ENCODE measurements at places on chromosomes 2 and 18.

- DNase-seq, result no peak
Measured at GRCh38 chr2:9765611-9766531, 77.4 kb upstream of the TAF1B start.

- no peak for DNase-seq
Measured at GRCh38 chr18:48929941-48930713, 20.6 kb downstream of the SMAD7 start.

DNA sequence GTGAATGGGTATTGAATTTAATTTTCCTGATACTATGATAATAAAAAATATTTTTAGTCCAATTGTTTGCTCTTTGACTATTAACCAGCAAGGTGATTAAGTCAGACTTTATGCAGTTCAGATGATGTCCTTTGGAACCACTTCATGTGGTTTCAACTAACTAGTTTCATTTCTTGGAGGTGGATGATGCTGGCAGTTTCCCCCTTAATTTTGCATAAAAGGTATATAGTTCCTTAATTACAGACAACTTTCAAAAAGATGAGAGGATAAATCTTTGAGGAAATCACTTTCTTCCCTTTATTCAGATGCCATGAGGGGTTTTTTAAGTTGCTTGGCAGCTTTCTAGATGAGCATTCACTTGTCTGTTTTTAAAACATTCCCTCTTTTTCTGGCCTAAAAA lies 223.1 kb downstream of the PHLPP1 start:
- DNase-seq, result peak; percentile 16

GRCh38 chr18:49652881-49653724 lies 91.2 kb downstream of the LIPG start:
- no peak for DNase-seq

DNA sequence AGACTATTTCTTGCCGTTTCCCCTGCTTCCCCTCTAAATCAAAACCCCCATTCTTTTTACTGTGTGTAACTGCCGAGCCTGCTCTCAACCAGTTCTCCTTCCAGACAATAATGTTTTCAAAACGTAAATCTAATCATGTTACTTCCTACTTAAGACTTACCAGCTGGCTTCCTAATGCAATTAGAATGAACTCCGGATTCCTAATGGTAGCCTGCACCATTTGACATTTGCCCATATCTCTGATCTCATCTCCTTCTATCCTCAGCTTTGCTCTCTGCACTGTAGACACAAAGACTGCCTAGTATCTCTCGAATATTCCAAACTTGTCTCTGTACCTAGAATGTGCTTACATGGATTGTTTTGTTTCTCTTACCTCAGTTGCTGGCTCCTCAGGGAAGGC lies 12.9 kb downstream of the TTL start:
- DNase-seq, result no peak

DNA sequence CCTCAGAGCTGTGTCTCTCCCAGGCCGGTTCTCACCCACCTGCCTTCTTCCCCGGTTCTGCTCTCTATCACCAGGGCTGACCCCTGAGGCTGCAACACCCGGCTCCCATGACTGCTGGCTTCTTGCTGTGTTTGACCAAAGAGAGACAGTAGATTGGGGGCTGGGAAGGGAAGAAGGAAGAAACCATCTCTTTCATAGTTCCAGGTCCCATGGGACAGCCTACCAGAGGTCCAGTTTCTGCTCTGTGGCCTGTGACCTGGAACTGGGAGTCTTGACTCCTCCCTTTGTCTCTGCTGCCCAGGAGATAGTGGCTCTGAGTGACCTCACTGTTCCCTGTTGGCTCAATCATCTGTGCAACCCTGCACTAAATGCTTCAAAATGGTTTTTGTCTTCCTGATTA lies 38.1 kb downstream of the ALPK2 start:
- DNase-seq, result no peak

DNA sequence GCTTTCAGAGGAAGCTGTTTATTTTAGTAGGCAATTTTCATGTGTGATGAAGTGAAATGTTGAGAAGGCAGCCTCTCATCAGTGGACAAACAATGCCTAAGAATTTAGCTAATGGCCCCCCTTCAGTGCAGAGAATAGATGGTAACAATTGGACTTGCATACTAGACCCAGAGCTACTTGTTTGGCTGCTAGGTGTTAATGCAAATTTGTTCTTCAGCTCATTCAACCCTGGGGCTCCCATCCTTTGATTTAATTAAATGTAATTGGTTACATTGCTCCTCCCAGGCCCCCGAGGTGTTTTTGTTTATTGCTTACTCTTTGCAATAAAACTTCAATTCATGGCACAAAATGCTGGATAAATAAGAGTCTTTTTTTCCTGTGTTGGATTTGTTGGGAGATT lies 68.6 kb downstream of the CAMKMT start:
- DNase-seq, result no peak

- no peak for DNase-seq
Measured at GRCh38 chr2:160924936-160925353, 235.3 kb upstream of the TANK start.

GRCh38 chr2:55842046-55842445 lies 81.5 kb downstream of the EFEMP1 start:
- no peak for DNase-seq

GRCh38 chr2:144357623-144358373 lies 162.1 kb downstream of the ZEB2 start:
- DNase-seq, result peak; percentile 25

- no peak for DNase-seq
Measured at GRCh38 chr2:116761864-116762263, 1052.6 kb upstream of the DDX18 start.

DNA sequence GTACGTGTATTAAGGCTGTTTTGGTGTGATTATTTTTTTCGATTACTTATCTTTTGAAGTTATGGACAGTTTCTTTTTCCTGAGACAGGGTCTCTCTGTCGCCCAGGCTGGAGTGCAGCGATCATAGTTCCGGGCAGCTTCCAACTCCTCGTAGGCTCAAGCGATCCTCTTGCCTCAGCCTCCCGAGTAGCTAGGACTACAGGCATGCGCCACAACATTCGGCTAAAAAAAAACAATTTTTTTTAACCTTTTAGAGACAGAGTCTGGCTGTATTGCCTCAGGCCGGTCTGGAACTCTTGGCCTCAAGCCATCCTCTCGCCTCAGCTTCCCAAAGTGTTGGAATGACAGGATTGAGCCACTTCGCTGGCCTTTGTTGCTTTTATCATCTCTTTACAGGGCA lies 945 bp downstream of the HAT1 start:
- DNase-seq, result no peak

DNA sequence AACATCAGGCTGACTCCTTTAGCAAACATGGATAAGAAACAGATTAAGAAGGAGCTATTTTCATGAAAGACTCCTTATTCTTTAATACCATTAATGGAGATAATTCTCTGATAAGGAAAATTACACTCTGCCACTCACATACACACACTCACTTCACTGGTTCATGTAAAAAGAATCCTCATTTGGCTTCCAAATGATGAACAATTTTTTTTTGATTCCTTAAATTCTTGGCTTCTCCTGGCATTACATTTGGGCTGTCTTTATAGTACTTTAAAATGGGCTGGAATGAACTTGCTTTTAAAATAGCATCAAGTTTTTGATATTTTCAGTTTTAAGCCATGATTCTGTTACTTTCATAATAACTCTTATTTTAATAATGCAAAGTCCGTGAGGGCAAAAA lies 328.6 kb downstream of the SLC8A1 start:
- no peak for DNase-seq

DNA sequence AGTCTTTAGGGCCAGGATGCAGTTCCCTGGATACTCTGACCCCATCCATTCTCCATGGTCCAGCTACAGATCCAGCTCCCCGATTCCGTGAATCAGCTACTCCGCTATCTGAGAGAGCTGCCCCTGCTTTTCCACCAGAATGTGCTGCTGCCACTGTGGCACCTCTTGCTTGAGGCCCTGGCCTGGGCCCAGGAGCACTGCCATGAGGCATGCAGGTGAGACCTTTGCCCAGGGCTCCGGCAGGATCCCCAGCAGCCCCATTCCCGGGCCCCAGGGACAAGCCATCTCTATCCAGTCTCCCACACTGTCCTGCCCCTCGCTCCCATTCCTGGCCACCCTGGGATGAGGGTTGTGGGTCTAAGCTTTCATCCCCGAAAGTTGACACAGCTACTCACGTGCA lies 7.5 kb downstream of the TMEM214 start:
- DNase-seq, result no peak

GRCh38 chr2:132550946-132551345 lies 119.1 kb downstream of the LYPD1 start:
- no peak for DNase-seq

DNA sequence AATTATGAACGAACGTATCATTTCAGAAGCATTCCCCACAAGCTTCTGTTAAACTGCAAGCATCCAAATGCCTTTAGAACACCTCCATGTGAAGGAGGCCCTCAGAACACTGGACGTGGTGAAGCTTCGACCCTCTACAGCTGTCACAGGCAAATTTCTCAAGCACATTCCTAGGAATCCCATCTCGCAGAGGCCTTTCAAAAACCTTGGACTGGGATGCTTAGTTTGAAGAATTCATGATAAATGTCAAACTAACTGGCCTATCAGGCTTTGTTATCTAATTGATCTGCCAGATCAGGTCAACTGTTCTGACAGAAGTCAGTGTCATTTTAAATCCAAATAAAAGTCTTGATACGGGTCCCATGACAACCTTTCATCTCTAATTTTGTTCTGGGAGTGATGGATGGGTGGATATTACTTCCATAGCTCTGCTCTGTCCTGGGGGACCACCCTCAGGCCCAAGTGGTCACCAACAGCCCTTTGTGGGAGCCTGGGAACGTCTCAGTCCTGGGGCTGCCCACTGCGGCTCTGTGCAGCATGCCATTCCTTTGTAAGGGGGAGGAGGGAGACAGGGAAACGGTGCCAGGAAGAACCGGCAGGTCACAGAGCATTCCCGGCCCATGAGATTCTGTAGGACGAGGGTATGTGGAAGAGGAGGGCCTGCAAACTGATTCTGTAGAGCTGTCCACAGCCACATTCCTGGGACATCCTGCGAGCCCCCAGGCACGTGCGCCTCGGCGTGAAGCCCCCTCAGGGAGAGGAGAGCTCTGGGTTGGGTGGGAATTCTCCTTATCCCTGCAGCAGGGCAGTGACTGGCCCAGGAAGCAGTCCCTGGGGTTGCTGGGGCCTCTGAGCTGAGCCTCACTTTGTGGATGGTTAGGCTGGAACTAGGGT lies 59.1 kb upstream of the PXDN start:
- DNase-seq, result no peak

DNA sequence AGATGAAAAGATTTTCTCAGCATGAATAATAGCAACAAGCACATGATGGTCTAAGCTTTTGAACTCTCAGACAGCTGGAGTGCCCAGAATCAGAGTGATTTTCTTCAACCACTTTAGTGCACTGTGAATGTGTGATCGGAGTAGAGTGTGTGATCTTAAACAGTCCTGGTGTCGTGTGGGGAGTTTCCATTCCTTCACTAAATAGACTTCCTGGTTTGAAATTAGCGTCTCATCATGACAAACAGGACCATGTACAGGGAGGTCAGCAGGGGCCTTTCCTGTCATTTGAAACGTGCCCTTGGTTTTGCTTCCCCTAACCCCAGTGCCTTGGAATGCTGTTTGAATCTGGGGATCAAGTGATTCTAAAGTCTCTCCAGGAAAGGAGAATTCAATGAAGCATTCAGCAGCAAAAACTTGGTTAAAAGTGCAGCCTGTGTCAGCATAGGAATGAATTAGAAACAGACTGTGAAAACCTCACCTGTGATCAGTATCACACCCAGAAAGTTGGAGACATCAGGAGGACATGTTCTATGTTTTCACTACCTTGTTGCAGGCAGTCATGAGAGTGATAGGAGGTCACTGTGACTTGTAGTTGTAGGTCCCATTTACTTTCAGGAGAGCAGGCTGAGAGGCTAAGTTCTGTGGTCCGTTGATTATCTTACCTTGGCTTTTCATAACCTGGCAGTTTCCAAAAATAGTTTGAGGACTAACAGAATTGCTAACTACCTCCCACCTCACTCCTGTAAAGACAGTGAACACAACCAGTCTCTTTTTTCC lies 400.3 kb downstream of the MTX2 start:
- no peak for DNase-seq

DNA sequence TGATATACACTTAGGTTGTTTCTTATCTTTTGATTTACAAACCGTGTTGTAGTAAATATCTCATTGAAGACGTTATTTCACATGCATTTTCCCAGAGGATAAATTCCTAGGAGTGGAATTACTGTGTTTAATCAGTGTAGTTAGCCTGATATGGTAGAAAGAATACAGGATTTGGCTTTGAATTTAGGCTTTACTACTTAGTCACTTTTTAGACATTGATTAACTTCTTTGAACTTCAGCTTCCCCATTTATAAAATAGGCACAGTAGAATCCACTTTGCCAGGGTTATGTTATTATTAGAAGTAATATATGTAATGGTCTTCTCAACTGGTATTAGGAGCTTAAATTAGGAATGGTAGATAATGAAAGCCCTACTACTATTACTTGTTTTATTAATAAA lies 27.4 kb downstream of the PSMD14 start:
- DNase-seq, result no peak

GRCh38 chr2:106189764-106190468 lies 4.2 kb downstream of the UXS1 start:
- DNase-seq, result no peak

- no peak for DNase-seq
Measured at GRCh38 chr2:62074233-62074632, 121.7 kb upstream of the B3GNT2 start.

- no peak for DNase-seq
Measured at GRCh38 chr18:21830532-21830931, 89.9 kb downstream of the MIB1 start.

All from GM19239 (cell line).